ENCODE measurements at places on chromosomes 11 and 22.

DNA sequence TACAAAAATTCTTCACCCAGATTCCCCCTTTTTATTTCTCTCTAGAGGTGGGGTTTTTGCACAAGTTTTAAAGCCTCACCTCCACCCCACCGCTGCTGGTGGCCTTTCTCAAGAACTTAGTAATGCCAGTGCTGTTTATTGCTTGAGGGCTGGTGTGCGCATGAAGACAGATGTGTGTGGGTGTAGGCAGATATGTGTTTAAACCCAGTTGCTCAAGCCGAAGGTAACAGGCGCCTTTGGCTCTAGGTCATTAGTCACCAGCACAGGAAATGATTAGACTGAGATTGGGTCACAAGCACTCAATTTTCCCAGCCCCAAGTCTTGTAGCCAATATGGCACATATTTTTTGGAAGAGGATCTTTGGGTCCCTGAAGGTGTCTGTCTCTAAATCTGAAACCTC lies 2.7 kb upstream of the CLMP start:
- peak; percentile 25 for DNase-seq

GRCh38 chr11:20669820-20670684 lies 666 bp downstream of the NELL1 start:
- DNase-seq = no peak

GRCh38 chr22:31085493-31085824 lies 4.3 kb downstream of the SMTN start:
- DNase-seq = no peak

DNA sequence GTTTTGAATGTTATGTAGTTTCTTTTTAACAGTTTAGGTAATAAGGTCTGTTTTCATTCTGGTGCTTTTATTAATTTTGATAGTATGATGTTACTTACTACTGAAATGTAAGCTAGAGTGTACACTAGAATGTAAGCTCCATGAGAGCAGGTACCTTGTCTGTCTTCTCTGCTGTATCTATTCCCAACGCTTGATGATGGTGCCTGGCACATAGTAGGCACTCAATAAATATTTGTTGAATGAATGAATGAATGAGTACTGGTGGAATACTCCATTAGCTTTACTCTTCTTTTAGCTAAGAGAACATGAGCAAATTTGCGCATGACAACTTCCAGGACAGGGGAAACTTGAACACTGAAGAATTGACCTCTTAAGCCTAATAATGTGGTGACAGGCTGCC lies 6.6 kb upstream of the NAT10 start:
- DNase-seq = no peak

DNA sequence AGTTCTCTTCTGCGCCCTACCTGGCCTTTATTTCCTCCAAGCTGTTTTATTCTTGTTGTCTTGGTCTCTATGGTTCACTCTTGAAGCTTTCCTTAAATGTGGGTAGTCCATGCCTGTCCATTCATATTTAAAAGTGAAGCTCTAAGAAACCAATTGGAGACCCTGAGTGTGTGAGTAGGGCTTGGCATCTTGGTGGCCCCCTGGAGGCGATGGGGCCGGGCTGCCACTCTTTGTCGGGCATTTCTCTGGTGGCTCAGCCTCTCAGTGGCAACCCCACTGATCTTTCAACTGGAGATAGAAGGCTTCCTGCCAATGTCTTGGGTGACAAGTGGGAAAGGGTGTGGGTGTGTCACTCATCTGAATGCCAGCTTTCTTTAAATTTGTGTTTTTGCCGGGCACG lies 9.1 kb downstream of the TRPT1 start:
- DNase-seq = no peak

DNA sequence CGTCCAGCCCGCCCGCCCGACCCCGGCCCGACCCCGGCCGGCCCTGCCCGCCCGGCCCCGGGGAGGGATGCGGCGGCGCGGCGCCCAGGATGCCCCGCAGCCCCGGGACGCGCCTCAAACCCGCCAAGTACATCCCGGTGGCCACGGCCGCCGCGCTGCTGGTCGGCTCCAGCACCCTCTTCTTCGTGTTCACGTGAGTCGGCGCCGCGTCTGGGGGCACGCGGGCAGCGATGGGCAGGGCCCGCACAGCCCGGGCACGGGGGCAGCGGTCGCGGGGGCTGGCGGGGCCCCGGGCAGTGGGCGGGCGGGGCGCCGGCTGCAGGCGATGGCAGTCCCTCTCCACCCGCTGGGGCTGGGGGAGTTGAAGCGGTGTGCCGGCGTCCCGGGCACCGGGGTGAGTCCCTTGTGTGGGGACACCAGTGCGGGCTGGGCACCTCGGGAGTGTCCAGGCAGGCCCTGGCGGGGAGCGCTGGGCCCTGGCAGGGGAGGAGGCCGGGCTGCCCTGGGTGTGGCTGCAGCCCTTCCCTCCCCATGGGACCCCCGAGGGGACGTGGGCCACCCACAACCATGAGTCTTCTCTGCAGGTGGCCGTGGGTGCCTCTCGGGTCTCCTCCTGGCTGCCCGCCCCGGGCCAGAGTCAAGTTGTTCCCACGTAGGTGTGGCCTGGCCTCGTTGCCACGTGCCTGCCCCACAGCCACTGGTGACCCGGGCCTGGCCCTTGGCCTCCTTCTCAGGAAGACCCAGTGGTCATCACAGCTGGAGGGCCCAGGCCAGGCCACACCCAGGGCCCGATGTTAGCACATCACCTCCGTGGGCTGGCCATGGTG lies 468 bp downstream of the ZDHHC8 start:
- no peak for DNase-seq
